Panc1 (cell line): ENCODE measurements at places on chromosomes 6 and 20.

DNA sequence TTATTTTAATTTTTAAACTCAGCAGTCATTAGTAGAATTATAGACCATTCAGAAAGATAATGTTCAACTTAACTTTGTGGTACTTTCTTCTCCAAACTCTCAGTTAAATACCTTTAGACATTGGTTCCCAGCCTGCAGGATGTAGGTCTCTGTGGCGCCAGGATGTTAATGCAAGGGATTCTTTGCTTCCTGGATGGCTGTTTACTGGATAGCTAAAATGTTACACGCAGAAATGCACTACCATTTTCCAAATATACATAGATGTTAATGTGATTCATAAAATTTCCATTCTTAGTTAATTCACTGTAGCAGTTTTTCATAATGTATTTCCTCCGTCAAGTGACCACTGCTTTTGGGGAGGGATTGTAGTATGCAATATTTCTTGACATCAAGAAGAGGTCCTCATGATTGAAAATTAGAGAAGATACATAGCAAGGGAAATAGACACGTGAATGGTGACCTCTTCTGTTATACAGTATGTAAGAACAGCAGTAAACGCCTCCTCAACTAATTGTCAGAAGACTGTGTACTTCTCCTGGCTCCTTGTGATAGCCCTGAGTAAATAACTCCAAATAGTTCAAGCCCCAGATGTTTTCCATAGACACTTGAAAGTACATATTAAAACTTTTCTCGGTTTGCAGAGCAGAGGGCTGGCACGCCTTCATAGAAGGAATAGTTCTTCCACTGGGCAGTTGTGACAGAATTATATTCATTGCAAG is 128.8 kb downstream of the LCA5 start:
- no peak for DNase-seq

DNA sequence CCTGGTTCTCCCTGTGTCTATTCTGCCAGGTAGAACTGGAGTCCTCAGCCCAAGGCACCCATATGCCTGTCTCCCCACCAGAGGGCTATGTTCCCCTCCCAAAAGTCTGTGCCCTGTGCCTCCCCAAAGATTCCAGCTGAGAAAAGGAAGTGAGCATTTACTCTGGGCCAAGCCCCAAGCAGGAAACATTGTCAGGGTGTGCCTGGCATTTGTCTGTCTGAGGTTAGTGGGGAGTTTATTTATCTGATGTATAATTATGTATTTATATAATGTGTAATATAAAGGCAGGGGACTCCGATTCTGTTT is 5.6 kb downstream of the GDF5 start:
- no peak for DNase-seq

- no peak for DNase-seq
Observed at GRCh38 chr6:41466437-41466990, 79.7 kb upstream of the FOXP4 start.

DNA sequence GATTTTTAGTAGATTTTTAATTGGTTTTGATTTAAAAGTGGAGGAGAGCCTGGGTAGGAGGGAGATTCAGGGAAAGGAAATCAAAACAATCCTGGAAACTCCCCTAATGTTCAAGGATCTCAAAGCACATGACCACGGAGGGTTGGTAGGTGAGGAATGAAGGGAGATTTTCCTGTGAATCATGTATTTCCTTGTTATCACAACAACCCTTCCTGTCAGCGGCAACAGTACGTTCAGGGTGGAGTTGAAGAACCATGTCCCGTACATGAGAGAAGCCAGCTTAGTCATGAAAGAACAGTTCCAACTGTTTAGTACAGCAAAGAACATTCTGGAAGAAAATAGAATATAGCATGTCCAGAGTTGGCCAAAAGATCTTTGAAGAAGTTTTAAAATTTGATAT is 79.4 kb upstream of the SCAF8 start:
- DNase-seq, result no peak

GRCh38 chr6:143673669-143674068 is 4.1 kb upstream of the PHACTR2 start:
- DNase-seq, result no peak

- no peak for DNase-seq
Observed at GRCh38 chr20:37365760-37366638, 20.1 kb downstream of the SRC start.

- DNase-seq, result no peak
Observed at GRCh38 chr20:18056174-18057100, 1.3 kb downstream of the OVOL2 start.
